ENCODE measurements at places on chromosomes 1 and 21. TPM values are rescaled to one million over a fixed set of nuclear protein-coding genes. Genes with fewer than 3 reads are reported as not detected.

DNA sequence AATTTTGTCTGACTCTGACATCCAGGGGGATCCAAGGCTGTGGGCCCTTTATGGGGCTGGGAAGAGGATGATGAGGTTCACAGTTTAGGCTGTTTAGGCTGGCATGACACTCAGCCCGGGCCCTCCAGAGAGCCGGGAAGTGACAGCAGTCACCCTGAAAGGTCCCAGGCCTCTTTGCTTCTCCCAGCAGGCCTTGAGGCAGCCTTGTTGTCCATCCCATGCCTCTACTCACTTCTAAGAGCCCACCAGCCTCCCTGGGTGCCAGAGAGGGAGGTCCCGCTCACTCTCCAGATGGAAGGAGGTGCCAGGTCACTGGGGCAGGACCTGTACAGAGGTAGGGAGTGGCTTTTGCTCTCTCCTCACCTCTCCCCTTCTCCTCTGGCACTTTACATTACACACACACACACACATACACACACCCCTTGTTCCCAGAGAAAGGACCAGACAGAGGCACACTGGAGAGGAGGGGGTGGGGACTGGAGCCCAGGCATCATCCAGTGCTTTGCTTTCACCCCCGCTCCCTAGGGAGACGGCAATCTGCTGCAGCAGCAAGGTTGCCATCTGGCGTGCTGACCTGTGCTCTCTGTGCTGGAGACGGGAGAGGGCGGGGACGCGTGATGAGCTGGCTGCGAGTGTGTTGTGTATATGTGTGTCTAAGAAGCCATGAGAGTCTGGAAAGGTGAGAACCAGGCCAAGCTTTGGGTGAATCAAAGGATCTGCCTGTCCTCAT, 4.6 kb downstream of the KLHDC8A start:
- no peak for DNase-seq

DNA sequence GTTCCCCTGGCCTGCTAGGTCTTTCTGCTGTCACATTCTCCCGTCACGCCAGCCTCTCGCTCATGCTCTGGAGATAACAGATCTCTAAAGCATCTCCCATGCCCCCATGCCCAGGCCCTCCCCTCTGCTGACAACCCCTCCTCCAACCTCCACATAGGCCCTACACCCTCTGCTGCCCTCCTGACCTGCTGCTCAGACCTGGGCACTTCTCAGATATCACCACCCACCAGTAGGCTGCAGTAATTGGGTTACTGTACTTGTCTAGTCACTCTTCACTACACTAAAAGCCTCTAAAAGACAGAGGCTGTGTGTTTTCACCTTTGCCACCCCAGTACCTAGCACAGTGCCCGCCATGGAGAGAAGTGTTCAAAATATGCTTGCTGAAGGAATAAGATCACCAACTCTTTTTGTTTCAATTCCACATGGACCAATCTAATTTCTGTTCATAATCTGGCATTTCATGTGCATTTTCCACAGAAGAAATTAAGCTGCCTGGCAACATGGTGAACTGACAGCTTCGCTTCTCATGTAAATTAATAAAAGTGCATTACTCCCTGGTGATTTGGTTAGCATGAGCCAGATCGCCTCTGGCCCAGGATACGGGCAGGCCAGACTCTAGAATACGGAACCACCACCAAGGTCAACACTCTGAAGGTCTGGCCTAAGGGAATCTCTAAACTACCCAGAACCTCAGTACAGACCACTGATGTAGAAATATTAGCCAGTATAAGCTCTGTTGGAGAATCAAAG, 20.7 kb downstream of the LBR start:
- DNase-seq = no peak

DNA sequence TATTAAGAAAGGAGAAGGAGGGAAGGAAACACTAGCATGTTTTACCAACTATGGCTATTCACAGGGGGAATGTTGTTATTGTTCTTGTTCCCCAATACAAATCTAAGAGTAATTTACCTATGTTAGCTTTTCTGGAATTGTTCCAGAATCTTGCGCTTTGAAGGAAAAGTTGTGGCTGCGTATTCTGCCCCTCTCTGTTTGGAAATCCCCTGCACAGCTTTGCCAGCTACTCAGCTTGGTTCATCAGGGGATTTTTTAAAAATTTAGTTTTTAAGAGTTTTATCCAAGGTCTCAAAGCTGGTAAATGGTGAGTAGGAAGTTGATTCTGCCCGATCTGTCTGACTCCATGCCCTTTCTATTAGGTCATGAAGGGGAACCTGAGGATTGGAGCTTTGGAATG, 9.5 kb upstream of the IRF6 start:
- no peak for DNase-seq

DNA sequence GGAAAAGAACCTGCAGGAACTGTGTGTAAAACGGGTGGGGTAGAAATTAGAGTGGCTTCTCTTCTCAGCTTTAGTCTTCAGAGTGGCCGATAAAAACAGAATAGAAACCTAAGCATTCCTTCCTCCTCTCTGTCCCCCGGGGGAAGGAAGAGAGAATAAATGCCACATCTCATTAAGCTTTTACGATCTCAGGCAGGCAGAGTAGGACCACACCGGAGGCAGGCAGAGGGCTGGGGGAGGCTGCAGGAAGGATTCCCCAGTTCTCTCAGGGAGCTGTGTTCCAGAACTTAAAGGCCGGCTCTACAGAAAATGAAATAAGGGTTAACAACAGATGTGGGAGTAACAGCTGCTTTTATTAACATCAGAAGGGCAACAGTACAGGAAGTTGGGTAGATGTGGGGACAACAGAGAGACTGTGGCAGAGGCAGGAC, 24.5 kb upstream of the MEF2D start:
- no peak for DNase-seq

DNA sequence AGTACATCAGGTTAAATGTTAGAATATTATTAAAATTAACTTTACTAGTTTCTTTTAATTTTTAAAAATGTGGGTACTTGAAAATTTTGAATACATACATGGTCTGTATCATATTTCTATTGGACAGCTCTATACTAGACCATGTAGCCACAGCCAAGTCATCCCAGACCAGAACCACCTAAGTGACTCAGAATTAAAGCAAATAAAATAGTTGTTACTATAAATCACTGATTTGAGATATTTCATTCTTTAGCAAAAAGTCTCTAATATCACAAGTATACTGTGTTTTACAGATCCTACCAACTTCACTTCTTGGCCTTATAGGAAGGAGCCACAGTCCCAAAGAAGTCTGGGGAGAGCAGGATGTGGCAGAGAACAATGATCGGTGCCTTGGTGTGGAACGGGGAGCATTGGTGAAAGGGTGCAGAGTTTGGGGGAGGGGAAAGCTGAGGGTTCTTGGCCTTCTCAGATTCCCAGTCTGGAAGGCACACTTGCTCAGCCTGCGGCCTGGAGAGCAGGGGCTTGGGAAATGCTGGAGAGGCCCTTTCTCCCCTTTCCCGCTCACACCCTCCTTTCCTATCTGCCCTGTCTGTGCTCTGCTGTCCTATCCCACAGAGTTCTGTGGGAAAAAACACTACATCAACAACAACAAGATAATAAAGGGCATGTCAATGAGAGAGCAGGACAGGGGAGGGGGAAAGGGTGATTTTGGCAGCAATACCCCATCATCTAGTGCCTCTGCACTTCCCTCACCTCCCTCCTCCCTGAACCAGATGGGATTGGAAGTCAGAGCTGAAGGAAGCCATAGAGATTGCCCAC, 122.1 kb downstream of the NGF start:
- no peak for DNase-seq

- DNase-seq = peak; percentile 33
These were observed 22.0 kb downstream of the THAP3 start for GRCh38 chr1:6646499-6647148.

- no peak for DNase-seq
These were observed 41.0 kb upstream of the SYNC start for GRCh38 chr1:32743380-32744070.

DNA sequence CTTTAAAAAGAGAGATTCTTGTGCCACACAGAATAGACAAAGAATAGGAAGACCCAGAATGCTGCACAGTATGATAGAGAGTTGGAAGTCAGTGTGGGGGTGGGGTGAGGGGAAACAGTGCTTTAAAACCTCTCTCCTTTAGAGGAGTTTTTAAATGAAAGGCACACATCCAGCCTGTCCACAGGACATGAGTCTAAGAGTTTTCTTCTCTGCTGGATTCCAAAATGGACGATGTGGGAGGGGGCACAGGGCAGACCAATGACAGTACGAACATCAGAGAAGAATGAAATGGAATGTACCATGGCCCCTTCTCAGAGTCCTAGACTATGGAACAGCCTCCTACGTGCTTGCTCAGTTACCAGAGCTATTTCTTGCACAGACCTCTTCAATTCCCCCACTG, 458.2 kb upstream of the DAB1 start:
- DNase-seq = no peak

- no peak for DNase-seq
These were observed 27.9 kb downstream of the ARHGEF16 start for GRCh38 chr1:3482378-3482849.

Gene FYB2
- 0.13 TPM for polyA plus RNA-seq

GRCh38 chr1:148383966-148384365, 99.1 kb downstream of the PPIAL4G start:
- no peak for DNase-seq

Gene TNN
- polyA plus RNA-seq = 6.5 TPM

Gene RXFP4
- 0.16 TPM for polyA plus RNA-seq

DNA sequence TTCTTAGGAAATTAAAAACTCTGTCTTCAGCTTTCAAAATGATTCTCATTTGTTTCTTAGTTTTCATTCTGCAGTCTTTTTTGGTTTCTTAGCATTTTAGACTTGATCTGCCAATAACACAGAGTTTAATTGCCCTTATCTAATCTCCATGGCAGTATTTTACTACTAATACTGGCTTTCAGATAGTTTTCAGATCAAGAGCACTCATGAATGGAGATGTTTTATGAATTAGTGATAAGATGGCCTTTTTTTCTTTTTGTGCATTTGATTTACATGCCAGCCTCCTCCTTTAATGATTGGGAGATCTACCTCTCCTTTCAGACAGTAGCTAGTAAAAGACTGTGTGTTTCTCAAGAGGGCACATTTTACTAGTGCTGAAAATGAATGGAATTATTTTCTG, 5.6 kb downstream of the MIA3 start:
- DNase-seq = no peak

GRCh38 chr1:220372451-220372850, 100.2 kb upstream of the RAB3GAP2 start:
- DNase-seq = no peak

DNA sequence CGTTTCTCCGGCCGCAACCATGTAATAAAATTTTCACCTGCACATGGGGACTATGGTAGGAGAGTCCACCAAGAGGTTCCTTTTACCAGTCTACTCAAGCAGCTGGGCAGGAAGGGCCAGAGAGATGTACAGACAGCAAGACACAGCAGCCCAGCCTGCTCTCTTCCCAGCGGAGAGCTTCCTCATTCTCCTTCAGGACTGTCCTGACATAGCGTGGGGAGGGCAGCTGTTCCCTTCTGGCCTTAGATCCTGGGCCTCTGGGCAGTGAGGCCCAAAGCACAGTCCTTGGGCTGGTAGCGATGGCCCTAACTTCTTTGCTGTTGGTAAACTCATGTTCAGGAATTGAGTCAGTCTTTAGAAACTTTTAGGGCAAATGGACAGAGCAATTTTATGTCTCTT, 89.1 kb downstream of the BCAR3 start:
- no peak for DNase-seq

DNA sequence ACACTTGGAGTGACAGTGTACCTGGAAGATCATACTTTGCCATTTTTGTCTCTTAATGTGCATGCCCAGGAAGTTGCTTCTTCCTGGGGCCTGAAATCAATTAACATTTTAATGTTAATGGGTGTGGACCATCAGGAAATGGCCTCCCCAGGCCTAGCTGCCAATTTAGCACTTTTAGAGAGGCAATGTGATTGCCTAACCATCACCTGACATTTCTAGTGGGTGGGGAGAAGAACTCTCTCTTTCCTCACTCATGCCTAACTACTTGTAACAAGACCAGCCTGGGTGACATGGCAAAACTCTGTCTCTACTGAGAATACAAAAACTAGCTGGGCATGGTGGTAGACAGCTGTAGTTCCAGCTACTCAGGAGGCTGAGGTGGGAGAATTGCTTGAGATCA, 549.0 kb upstream of the RGS18 start:
- DNase-seq = no peak

- DNase-seq = no peak
These were observed 28.3 kb upstream of the LY9 start for GRCh38 chr1:160767395-160768294.

DNA sequence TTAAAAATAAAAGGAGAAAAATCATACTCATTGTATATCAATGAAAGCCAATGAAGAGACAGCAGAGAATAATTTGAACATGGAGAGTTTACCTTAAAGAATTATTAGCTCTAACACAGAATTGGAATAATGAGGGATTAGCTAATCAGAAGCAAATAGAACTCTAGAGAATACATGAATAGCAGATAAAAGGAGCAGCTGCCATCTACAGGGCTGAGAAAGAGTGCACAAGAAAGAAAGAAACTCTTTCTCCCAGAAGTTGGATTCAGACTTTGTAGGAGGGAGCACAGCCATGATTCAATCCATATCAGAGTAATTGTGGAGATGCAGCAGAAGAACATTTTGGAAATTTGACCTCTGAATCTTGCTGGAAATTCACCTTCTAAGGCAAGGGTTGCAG, 1171.2 kb downstream of the PLA2G4A start:
- no peak for DNase-seq

Gene PTPRC
- 3.3 TPM for polyA plus RNA-seq

GRCh38 chr1:94055459-94056122, 65.4 kb downstream of the ABCA4 start:
- DNase-seq = no peak

DNA sequence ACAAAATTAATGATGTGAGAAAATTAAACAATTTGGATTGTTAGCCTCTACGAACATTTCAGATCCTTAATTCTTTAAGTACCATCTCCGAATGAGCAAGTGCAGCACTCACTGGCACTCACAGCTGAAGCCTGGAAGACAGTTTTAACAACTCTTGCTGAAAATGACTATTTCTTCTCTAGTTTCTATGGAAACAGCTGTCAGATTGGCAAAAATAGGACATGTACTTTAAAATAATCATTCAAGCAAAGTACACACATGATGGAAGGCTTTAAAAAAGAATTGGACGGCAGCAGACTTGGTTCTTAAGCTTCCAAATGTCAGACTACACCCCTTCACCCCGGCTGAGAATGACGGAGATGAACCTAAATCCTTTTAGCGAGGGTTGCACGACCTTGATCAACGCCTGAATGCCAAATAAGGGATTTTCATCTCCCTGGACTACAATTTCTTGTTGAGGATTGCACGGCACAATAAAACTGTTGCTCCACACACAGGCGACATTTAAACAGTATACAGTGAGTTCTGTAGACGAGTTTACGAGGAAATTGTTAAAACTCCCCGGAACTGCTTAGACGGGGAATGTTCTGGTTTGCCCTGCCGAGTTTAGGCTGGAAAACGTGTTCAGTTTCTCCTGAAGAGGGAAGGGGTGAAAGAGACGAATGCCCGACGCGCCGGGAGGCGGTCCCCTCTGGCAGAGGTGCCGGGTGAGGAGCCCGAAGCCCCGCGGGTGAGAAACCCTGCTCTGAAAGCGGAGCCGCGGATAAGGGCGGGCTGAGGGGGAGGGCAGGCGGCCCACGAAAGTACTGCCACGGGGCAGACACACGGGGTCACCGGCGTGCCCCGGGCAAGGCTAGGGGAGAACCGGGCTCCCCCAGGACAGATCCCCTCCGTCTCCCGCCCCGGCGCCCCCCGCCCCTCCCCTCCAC, 671 bp downstream of the OMA1 start:
- DNase-seq = peak; percentile 82

Gene CRP
- not detected for polyA plus RNA-seq

Gene SFN
- polyA plus RNA-seq = 0.15 TPM

Gene LIN28A
- polyA plus RNA-seq = not detected
